NCI-H1105 (cell line): ENCODE measurements at places on chromosomes 1 and 21.
A peak's percentile ranks its signal among the peaks of the same experiment; 100 is the strongest.

DNA sequence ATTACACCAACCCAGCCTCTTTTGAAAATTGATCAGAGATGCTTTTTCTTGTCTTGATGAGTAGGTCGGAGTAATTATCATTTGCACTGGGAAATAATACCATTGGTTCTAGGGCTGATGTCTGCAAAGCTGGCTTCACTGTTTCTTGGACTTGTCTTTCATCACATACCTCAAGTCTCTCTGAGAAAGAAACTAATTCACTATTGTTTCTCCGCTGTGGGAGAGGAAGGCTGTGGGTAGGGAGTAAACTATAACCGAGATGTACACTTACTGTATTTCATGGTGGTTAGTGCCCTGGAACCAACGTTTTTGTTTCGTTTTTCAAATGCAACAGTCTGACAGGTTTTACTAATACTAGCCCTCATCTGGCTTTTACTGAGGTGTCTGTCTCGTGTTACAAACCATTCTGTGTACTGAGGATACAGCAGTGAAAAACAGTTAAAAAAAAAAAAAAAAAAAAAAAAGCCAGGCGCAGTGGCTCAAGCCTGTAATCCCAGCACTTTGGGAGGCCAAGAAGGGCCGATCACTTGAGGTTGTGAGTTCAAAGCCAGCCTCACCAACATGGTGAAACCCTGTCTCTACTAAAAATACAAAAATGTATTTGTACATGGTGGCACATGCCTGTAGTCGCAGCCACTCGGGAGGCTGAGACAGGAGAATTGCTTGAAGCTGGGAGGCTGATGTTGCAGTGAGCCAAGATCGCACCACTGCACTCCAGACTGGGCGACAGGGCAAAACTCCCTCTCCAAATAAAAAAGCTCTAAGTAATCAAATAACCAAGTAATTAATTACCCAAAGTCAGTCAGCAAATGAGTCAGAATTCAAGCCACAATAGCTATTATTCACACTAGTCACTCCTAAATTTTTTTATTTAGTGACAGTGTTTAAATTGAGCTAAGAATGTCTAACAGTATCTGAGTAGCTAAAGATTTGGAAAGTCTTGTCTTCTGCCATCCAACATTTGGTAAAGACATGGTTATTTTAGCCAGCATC is 23.3 kb downstream of the TOMM20 start:
- DNase-seq = peak; percentile 25

- DNase-seq = no peak
Observed at GRCh38 chr1:6279613-6280383, 18.9 kb upstream of the GPR153 start.

- no peak for DNase-seq
Observed at GRCh38 chr1:151542710-151543129, 2.6 kb downstream of the TUFT1 start.

DNA sequence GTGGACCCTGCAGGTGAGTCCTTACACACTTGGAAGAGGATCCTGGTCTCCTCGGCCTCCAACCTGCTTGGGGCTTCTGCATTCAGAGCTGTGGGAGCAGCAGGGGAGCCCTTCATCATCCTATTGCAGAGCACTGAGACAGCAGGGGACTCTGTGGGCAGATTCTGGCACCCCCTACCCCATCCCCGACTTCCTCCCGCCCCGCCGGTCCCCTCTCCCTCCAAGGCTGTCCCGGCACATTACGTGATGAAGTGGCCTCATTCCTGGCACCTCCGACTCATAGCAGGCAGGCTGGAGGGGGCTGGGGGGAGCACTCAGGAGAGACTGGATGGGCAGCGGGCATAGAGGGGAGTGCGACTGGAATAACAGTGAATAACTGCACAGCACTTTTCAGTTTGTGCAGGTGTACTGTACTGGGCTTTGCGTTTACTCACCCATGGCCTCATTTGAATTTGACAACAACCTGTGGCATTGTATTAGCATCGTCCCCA is 394.1 kb downstream of the MATN1 start:
- no peak for DNase-seq

DNA sequence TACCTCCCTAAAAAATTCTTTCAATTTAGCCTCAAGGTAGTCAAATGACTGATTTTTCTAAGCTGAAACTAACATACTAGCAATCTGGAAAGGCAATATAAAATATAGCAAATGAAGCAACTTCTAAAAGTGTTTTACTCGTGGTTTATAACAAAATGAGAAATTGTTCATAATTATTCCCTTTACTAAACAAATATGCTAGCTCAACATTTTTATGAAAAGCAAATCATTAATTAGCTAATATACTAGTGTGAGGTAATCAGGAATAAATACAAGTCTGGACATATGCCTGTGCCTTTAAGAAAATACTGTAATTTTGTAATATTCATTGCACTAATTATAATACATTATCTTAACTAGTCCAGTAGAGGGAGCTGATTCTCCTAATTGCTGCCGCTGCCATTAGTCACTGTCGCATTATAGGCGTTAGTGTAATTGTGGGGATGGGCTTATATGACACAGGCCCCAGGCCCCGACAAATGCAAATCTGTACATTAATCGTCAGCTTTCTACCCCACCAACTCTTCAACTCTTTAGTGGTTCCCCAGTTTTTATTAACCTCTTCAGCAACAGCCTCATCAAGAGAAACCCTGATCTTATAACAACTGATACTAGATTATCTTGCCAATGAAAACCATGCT is 160.9 kb downstream of the GABPA start:
- DNase-seq = peak; percentile 24

DNA sequence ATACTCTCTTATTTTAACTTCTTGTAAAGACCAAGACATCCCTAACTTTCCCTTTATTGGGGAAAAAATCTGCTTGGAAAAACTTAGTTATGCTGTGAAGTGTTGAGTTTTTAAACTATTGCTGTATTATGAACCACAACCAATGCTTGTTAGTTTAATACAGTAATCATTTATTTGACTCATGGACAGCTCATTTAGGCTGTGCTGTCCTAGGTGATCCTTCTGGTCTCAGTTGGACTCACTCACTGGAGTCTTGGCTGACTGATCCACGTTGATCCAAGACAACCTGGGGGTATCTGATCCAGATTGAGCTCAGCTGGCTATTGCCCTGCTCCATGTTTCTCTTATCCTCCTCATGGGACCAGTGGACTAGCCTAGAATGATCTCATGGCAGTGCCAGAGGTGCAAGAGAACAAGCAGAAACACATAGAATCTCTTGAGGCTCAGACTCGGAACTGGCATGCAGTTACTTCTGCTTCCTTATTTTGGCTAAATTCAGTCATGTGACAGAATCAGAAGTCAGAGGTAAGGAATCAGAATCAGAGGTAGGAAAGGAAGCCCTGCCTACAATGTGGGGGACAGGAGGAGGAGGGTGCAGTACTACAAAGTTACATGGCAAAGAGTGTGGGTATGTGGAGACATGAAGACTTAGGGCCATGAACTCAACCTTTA is 156.5 kb downstream of the FGGY start:
- no peak for DNase-seq

GRCh38 chr1:15579683-15580047 is 5.2 kb downstream of the AGMAT start:
- no peak for DNase-seq

DNA sequence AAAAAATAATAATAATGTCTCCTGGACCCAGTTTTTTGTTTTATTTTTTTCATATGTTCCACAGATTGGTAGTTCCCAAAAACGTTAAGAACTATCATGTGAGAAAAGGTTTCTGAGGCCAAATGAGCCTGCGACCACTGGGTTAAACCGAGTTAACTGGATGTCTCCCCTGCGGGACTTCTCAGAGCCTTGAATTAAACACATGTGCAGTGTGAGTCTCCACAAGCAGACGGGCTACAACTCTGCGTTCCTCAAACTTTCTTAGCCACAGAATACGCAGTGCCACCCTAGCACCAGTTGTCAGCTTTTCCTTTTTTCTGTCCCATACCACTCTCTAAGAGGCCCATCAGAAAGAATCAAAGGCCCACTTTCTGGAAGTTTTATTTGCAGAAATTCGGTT is 97.9 kb downstream of the LACTBL1 start:
- DNase-seq = no peak

DNA sequence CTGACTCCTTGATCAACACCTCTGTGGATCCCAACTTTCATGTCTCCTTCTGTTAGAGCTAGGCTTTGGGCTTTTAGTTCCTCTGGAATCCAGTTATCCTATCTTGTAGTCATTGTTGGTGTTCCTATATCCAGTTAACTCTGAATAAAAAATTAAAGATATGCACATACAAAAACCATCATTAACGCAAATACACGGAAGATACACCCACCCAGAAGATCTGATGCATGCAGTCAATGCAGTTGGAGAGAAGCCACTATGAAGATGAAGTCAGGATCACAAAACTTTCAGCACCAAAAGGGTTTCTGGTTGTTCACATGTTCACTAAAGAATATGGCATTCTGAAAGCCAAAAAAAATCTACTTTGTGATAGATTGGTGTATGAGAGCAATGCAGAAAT is 123.6 kb upstream of the LHX8 start:
- no peak for DNase-seq

GRCh38 chr1:65409314-65409713 is 11.2 kb upstream of the LEPR start:
- no peak for DNase-seq

GRCh38 chr1:145997016-145997717 is 788 bp upstream of the TXNIP start:
- DNase-seq = no peak
